Bladder microvascular endothelial cell (primary cell): ENCODE measurements at places on chromosomes 2 and 18. TPM values are rescaled to one million over a fixed set of nuclear protein-coding genes. Genes with fewer than 3 reads are reported as not detected.

Gene NR4A2
- under 0.01 and 0.13 TPM in 2 replicates for total RNA-seq

Gene CTLA4
- 0.16 TPM in 1 of 2 replicates, not detected in the other for total RNA-seq

Gene MAP3K19
- not detected in 2 replicates for total RNA-seq

Gene AKAIN1
- total RNA-seq = not detected in 2 replicates

Gene AQP4
- total RNA-seq = 0.16 TPM in 1 of 2 replicates, not detected in the other

Gene ANKRD36B
- total RNA-seq = 18.5 and 120 TPM in 2 replicates

Gene LHCGR
- total RNA-seq = not detected in 2 replicates

Gene GALNT3
- total RNA-seq = 0.49 TPM in 1 of 2 replicates, not detected in the other

Gene TRPM8
- not detected in 2 replicates for total RNA-seq

Gene KLF7
- 7.1 and 21.3 TPM in 2 replicates for total RNA-seq

Gene RAB17
- 0.97 and 6.8 TPM in 2 replicates for total RNA-seq

Gene LRP1B
- under 0.01 and 0.06 TPM in 2 replicates for total RNA-seq

Gene CRYGD
- total RNA-seq = not detected in 2 replicates

Gene HOXD11
- not detected in 2 replicates for total RNA-seq
